AG09309 (cell line): ENCODE measurements at places on chromosomes 12 and 14.

DNA sequence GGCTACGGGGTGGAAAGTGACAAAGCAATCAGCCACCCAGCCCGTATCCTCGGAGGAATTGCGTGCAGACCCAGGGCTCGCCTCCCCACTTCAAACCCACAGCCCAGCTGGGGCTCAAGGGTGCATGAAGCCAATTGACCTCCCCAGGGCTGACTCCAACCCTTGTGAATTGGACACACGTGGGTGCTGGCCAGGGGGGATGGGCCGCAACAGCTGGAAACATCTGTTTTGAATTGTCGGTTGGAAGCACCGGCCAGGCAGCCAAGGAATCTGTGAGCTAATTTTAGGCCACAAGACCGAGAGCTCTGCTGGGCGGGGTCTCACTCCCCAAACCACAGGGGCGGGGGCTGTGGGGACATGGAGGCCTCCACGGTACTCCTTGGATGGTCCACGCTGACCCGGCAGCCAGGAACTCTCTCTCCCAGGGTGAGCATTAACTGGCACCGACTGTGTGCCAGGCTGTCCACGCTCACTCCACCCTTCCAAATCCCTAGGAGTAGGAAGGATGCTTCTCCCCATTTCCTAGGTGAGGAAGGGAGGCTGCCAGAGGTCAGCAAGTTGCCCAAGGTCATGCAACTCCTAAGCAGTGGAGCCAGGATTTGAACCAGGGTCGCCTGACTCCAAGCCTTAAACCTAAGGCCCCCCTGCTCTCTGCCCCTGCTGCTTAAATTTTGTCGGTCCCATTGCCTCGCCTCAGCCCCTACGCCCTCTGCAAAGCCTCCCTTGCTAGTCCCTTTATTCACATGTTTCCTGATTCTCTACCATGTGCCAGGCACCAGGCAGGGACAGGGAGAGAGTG is 11.9 kb upstream of the TMEM119 start:
- peak; percentile 80 for DNase-seq

- peak; percentile 88 for DNase-seq
Measured at GRCh38 chr12:124774462-124775167, 89.0 kb downstream of the SCARB1 start.

GRCh38 chr14:54253195-54253947 is 143.4 kb upstream of the CDKN3 start:
- DNase-seq = peak; percentile 52

- no peak for DNase-seq
Measured at GRCh38 chr14:28142400-28143015, 624.1 kb upstream of the FOXG1 start.

GRCh38 chr14:53060046-53060445 is 93.1 kb downstream of the DDHD1 start:
- no peak for DNase-seq

GRCh38 chr12:21697904-21698630 is 40.4 kb upstream of the LDHB start:
- DNase-seq = no peak

DNA sequence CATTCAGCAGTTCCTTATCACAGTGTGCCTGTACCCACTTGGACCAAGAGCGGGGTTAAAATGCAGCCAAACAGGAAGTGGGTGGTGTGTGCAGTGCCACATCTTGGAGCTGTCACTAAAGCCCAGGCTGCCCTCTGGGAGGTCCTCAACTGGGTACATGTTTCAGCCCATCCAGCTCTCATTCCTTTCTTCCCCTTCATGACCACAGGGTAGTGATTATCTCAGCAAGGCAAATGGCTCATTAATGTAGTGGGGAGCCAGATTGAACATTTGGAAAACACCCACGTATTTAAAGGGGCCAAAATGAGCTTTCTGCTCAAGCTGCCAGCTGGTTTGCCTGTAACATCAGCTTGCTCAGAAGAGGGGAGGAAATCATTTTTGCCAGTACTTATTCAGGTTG is 210.8 kb upstream of the BTG1 start:
- DNase-seq = no peak

DNA sequence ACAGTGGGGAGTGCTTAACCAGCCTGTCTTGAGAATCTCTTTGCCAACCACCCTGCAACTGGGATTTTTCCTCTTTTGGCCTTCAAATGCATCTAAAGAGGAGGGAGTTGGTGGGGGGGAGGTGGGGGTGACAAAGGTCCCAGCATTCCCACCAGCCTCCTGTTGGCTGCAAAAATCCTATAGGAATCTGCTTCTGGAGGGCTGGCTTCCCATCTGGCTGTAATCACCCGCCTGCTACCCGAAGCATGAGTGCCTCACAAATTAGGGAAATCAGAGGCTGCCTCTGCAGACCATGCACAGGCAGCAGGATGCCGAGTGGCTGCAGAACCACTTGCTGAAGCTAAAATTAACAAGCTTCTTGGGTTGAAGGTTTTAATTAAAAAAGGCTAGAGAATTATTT is 73.9 kb upstream of the WSCD2 start:
- no peak for DNase-seq

DNA sequence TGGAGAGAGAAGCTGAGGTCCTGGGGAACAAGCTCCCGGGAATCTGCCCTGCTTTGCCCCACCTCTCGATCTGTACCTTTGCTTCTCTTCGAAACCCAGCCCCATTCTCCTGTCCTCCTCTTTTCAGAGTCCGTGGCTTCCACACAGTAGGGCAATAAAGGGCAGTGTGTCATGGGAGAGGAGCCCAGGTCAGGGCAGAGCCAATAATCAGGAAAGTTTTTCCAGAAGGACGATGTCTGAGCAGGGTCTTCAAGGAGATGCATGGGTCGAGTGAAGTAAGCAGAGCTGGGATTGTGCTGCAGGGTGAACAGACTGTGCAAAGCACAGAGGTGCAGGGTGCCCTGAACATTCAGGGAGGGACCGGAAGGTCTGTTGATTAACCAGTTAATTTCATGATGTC is 22.1 kb upstream of the SERPINA4 start:
- no peak for DNase-seq

- DNase-seq = no peak
Measured at GRCh38 chr14:69501423-69501838, 16.9 kb downstream of the PLEKHD1 start.

DNA sequence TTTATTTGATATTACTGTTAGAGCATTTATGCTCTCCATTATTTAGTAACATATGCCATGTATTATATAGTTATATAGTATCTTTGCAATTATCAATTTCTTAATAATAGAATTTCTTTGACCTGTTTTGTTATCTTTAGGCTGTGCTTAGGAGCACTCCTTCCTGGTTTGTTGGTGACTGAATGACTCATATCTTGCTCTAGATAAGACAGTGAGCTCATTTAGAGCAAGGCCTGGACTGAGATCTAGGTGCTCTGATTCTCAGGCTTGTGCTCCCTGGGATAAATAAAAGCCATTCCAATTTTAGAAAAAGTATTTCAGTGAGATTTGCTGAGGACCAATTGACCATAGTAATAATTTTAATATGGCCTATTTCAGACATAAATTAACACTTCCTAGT is 951.2 kb downstream of the FLRT2 start:
- no peak for DNase-seq

GRCh38 chr12:119328111-119328510 is 6.4 kb upstream of the CCDC60 start:
- no peak for DNase-seq

DNA sequence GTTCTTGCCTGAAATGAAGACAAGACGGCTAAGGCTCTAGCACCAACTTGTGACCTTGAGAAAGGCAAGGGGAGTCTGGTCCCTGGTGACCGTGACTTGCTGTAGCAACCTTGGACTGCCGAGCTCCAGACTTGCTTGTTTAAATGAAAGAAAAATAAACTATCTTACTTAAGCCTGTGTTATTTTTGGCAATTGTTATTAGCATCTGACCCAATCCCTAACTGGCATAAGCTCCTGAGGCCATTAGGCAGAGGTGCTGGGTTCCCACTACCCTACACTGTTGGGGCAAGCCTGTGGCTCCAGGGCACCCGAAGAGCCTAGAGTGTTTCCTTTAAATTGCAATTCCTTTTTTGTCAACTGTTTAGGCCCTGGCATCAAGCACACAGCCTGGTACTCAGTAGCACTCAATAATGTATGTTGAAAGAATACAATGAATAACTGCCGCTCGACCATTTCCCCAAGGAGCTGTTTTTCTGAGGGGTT is 106.9 kb upstream of the HIF1A start:
- no peak for DNase-seq

DNA sequence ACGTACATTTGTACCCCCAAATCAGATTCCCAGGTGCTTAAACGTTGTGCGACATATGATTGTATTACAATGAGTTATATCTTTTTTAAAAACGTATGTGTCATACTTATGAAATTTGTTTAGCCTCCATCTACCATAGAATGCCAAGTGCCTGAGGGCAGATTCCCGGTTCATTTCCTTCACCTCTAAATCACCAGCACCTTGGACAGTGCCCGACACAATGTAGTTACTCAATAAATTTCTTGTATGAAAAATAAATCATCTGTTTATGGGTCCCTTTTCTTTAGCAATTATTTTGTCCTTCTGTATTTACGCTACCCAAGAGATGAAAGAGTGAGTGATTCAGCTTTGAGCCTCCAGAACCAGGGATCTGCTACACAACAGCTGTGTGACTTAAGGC is 157.4 kb downstream of the TBX5 start:
- no peak for DNase-seq

DNA sequence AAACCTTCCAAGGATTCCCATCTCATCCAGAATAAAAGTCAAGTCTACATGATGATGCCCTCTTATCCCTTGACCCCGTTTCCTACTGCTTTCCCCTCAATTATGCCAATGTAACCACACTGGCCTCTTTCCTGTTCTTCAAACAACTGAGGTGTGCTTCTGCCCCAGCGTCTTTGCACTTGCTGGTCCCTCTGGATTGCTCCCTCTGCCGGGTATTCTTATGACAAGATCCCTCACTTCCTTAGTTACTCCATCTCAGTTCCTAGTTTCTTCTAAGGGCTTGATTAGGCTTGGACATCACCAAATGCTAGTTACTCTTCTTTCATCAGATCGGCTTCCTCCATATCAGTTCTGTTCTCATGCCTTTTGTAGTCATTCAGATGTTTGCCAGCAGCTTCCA is 32.7 kb upstream of the PELI2 start:
- no peak for DNase-seq

DNA sequence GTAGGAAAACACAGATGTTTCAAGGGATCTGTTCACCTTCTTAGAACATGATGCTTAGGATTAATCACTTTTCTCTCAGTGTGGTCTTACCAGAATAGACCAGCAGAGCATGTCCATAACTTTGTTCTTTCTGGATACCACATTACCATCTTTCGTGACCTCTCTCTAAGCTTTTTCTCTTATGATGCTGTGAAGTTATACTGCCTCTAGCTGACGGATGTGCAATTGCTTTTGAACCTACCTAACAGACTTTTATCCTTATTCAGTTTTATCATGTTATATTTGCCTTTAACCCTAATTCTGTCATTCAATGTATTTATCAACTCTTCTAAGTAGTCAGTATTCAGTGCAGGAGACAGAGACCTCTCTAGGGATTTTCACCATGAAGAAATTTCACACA is 246.7 kb downstream of the DACT1 start:
- DNase-seq = no peak

DNA sequence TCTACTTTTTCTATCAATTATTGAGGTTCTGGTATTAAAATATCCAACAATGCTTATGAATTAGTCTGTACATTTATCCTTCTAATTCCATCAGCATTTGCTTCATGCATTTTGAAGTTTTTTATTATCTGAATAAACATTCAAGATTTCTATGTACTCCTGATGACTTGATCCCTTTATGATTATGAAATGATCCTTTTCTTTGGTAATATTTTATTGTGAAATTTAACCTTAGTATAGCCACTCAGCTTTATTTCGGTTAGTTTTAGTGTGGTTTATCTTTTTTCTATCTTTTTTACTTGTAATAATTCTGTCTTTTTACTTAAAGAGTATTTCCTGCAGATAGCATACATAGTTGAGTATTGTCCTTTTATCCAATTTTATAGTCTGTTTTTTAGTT is 106.6 kb downstream of the SNAPC1 start:
- DNase-seq = no peak

GRCh38 chr14:67240168-67240932 is 885 bp upstream of the PALS1 start:
- no peak for DNase-seq

GRCh38 chr12:97940105-97940504 is 477.5 kb downstream of the RMST start:
- DNase-seq = no peak

GRCh38 chr14:65225299-65226159 is 123.2 kb upstream of the MAX start:
- DNase-seq = no peak

GRCh38 chr12:120110550-120111501 is 5.7 kb downstream of the RAB35 start:
- DNase-seq = no peak

DNA sequence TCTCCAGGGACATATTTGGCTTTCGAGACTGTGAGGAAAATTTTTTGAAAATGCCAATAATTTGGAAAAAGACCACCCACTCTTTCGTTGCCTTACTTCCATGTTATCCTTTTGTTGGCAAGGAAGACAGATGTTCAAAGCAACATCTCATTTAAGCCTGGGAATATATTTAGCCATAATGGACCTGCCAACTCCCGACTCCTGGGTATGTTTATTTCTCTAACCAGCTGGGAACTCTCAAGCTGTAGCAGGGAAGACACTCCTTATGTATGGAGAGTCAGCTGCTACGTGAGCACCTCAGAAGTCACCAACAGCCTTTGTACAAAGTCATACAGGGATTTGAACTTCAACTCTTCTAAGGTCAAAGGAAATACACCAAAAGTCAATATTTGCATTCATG is 96.5 kb upstream of the DAAM1 start:
- DNase-seq = no peak

DNA sequence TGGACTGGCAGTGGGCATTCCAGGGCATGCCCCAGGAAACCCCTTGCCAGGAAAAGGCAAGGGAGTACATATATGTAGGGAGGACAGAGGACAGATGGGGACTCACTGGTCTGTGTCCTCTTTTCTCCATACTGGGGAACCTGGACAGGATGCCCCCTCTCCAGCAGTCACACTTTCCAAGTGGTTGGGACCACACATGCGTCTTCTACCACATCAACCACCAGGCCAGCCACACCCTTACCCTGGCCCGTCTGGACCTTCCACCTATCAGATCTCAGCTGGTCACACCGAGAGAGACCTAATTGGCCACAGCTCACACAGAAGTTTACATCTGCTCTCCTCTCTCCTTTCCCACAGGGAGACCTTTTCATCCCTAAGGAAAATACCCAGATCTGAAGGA is 8.3 kb downstream of the ANKRD33 start:
- no peak for DNase-seq

GRCh38 chr12:27818401-27818918 is 38.4 kb upstream of the MANSC4 start:
- DNase-seq = no peak
